GM12892 (cell line): ENCODE measurements at places on chromosomes 3 and 15.

GRCh38 chr3:25855266-25855784 lies 65.4 kb downstream of the OXSM start:
- no peak for DNase-seq

DNA sequence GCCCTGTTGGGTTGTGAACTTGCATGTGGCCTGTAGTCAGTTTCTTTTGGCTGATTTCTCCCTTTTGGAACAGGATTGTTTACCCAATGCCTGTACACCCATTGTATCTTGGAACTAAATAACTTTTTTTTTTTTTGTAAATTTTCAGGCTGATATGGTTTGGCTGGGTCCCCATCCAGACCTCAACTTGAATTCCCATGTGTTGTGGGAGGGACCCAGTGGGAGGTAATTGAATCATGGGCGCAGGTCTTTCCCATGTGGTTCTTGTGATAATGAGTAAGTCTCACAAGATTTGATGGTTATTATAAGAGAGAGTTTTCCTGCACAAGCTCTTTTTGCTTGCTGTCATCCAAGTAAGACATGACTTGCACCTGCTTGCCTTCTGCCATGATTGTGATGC lies 253.8 kb upstream of the GBE1 start:
- DNase-seq: no peak

GRCh38 chr15:25883463-25884259 lies 20.5 kb upstream of the ATP10A start:
- no peak for DNase-seq

DNA sequence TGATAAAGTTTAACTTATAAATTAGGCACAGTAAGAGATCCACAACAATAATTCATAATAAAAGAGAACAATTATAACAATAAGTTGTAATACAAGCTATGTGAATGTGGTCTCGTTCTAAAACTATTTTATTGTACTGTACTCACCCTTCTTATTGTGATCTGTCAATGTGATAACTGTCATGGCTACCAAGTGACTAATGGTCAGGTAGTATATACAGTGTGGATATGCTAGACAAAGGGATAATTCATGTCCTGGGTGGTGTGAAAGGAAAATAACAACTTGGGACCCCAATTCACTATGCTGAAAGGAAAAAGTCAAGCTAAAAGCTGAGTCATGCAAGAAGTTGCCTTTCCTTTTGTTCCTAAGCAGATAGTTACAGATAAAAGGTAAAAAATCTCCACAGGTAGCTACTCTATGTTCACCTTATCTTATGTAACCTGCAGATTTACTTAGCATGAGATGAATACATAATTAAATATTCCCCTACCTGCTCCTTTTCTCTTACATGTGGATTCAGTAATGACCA lies 10.7 kb upstream of the CYP8B1 start:
- no peak for DNase-seq

DNA sequence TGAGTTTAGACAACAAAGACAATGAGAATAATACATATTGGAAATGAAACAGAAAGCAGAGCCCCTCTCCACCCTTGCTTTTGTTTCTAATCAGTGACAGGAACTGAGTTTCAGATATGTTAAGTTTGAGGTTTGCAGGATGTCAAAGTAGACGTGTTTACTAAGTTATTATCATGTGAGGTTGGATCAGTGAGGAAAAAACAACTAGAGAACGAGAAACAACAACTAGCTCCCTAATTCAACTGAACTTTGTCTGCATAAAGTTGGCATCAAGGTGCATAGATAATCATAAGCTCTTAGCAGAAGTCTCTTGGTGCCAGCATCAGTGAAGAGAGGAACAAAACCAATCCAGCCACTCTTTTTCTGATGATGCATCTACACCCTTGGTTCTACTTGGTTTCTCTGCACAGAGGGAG lies 491.1 kb upstream of the NR2F2 start:
- no peak for DNase-seq

GRCh38 chr15:22827125-22827524 lies 11.3 kb upstream of the NIPA2 start:
- no peak for DNase-seq

GRCh38 chr3:105950881-105951600 lies 82.2 kb upstream of the CBLB start:
- DNase-seq: no peak

DNA sequence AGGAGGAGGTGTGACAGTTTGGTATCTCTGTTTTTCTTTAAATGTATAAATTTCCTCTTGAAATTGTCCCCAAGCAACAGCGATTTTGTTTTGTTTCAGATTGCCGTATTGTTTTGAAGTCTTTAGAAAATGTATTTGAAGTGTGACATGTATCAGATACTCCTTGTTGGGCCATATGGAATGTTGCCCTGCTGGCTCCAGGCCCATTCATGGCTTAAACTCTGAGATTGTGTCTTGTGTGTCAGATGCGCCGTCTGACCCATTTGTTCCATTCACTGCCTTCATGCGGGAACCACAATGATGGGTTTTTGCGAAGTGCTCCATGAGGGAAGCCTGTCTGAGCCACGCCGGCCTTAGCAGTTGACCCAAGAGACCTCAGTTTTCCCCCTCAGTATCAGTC lies 75.2 kb upstream of the ADAMTSL3 start:
- no peak for DNase-seq

DNA sequence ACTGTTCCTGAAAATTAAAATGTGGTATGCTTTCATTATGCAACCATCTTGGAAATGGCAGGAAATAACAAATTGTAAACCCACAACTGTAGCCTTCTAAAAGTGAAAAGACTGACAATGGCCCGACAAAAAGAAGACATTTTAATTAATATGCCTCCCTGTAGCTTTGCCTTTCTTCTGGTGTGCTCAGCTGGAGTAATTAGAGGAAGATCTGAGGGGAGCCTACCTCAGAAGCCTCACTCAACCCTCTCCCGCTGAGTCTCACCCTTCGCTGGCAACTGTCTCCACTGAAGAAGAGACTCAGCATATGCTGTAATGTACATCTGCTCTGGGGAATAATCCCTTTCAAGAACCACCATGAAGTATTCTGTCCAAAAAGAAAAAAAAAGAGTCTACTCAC lies 104.7 kb upstream of the SETMAR start:
- DNase-seq: no peak

GRCh38 chr3:103968131-103968530 lies 1398.6 kb upstream of the ALCAM start:
- no peak for DNase-seq

DNA sequence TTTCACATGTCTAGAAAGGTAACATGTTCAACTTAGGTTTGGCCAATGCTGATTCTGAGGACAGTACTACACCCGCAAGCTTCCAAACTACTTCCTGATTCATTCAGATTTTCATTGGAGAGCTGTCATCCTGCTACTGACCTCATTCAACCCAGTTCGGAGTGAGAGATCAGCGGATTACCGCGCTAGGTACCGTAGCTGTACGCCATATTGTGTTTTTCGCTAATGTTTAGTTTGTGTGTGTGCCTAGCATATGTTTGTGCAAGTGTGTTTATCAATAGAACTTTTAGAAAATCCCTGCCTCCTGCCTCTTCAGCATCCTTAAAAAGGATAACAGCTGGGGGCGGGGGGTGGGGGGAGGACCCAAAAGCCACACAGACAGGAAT lies 1.1 kb downstream of the ZBTB20 start:
- no peak for DNase-seq
